ENCODE measurements at places on chromosomes 7 and 10. TPM values are rescaled to one million over a fixed set of nuclear protein-coding genes. Genes with fewer than 3 reads are reported as not detected.

DNA sequence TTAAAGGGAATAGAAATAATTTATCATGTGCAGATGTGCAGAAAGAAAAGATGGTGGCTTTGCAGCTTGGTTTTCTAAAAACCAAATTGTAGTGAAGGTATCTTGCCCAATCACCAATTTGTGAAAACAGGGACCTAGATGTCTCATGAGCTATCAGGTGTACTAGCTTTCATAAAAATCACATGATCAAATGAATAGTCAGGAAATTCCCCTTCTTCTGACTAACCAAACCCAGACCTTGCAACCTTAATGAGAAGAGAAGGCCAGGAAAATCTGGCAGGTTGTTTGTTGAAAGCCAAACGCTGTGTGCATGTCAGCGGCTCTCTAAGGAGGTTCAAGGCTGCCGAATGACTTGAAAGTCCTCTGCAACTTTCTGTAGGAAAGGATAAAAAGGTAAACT is 304.4 kb upstream of the NRP1 start:
- peak; percentile 27 for DNase-seq

Gene IDI2
- not detected for total RNA-seq

DNA sequence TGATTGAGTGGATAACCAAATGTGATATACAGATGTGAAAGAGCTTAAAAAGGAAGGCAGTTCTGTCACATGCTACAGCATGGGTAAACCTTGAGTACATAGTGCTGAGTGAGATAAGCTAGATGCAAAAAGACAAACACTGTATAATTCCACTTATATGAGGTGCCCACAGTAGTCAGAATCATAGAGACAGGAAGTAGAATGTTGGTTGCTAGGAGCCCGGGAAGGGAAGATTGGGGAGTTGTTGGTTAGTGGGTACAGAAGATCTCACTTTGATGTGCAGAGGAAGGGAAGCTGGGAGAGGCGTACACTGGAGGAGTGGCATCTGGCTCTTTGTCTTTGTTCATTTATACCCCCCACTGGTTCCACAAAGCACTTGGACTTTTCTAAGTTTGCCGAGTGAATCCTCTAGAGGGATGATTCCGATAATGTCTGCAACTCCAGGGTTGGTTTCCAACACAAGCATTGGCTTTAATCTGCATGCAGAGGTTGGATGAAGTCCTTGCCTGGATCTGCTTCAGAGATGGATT is 39.5 kb downstream of the TSPAN14 start:
- DNase-seq = no peak

Gene ENKUR
- not detected for total RNA-seq

DNA sequence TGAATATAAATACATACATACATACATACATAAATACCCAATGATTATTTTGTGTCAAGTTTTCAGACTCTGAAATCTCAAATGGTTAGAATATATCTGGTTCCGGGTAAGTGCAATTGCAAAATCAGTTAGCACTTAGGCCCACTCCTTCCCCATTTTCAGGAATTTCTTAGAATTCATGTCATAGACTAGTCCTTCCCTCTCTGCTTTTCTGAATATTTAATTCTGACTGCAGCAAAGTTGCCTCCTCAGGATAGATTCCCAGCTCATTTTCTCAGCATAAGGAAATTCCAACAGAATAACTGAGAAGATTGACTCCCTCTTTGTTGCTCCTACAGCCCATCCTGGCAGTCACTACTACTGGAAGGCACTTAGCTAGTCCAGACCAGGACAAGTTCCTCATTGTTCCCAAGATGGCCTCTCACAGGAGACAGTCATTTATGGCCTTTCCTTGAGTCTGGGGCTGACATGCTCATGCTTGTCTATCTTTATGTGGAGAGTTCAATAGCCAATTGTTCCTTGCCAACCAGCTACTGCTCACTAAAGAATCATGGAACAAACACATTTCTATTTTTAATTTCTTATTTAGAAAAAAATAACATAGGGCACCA is 142.9 kb upstream of the ITGB1 start:
- no peak for DNase-seq

GRCh38 chr7:30274641-30275040 is 9.8 kb upstream of the ZNRF2 start:
- no peak for DNase-seq
